Forelimb muscle (tissue), 1 donor: ENCODE measurements at places on chromosomes 12 and 14. TPM values are rescaled to one million over a fixed set of nuclear protein-coding genes. Genes with fewer than 3 reads are reported as not detected.

GRCh38 chr14:92596331-92596907 lies 82.8 kb downstream of the RIN3 start:
- no peak for DNase-seq

DNA sequence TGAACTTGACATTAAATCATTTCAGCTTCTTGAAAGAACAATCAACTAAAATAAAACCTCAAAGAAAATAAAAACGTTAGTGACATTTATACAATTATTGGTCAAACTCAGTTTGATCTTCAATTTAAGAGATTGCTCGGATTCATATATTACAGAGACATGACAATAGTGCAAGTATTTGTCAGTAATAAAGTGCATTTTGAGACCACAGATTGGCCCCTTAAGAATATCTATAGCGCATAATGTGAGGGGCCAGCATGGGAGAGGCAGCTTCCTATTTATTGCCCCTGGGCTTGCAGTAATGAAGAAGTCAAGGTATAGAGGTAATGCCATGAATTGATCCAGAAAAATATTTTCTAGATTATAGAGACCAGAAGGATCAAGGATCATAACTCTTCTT lies 552.3 kb downstream of the VRK1 start:
- no peak for DNase-seq

DNA sequence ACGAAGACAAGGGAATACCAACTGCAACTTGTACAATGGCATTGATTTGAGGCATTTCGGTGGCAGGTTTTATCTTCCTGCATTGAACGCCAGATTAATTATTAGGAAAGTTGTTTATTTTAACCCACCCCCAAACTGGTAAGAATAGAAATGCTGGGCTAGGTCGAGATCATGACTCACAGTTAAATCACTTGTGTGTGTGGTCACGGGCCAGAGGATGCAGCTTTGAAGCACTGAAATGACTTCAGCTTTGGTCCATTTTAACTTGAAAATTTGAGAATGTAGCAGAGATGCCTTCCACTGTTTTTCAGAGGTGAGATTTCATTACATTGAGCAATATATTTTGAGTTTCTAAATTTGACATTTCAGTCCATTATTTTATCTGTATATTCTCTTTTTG lies 23.6 kb upstream of the KCNH3 start:
- no peak for DNase-seq

- DNase-seq, result no peak
Observed at GRCh38 chr12:13104409-13104808, 942 bp upstream of the GSG1 start.

DNA sequence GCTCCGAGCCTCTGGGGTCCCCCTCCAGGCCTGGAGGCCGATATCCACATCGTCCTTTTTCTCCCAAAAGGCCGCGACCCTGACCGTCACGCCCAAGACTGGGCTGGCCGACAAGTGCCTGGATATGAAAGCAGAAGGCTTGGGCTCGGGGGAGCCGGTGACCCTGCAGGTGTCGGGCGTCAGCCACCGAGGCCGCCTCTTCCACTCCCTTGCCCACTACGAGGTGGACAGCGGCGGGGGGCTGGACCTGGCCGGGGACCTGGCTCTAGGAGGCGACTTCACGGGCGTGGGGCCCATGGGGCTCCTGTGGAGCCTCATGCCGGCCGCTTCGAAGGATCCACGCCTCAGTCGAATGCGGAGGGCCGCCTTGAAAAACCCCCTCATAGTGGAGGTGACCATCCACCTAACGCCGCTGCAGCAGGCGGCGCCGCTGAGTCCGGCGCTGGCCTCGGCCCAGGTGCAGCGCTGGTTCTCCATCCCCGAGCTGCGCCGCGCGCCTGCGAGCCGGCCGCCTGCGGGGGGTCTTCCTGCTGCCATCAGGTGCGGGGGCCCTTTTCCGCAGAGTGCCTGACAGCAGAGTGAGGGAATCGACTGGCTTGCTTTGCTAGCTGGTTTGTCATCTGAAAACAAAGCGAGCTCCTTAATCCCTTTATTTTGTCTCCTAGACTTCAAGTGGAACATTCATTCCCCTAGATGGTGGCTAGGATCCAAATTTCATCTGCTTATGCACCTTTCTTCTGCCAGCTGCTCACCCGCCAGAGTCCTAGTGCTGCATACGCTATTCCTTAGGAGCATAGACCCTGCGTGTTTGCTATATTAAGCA lies 10.6 kb upstream of the DNAL1 start:
- no peak for DNase-seq

DNA sequence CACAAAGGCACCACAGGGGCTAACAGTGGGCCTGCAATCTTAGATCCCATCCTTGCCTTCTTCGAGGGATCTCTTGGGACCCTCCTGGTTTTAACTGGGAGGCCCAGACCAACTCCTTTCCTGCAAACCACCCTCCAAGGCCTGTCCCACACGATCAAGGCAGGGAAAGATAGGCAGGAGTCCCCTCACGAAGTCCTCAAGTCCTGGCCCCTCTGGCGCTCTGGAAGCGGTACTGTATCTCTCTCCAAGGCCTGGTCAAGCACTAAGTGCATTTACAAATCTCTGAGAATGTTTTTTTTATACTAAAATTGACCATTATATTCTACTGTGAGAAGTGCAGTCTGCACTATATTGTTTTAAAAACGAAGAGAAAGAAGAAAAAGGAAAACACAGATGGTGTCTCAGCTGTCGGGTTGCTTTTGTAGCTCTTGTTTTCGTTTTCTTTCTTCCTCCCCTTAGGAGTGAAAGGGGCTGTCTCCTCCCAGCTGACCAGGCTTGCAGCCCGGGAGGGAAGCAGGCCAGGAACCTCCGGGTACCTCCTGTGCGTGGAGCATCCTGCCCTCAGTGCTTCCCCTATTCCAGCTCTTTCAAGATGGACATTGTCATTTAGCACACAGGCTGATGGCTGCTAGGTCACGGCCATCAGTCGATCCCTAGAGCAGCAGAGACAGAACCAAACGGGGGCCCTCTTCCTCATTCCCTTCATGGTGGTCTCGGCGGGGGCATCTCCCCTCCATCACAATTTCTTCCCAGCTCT lies 56.7 kb downstream of the FAM222A start:
- no peak for DNase-seq

- DNase-seq, result no peak
Observed at GRCh38 chr12:101642115-101643067, 47.6 kb downstream of the MYBPC1 start.

- DNase-seq, result peak; percentile 19
Observed at GRCh38 chr14:58540749-58541632, 96.8 kb upstream of the DACT1 start.

GRCh38 chr14:93752980-93753561 lies 35.2 kb downstream of the PRIMA1 start:
- DNase-seq, result no peak

DNA sequence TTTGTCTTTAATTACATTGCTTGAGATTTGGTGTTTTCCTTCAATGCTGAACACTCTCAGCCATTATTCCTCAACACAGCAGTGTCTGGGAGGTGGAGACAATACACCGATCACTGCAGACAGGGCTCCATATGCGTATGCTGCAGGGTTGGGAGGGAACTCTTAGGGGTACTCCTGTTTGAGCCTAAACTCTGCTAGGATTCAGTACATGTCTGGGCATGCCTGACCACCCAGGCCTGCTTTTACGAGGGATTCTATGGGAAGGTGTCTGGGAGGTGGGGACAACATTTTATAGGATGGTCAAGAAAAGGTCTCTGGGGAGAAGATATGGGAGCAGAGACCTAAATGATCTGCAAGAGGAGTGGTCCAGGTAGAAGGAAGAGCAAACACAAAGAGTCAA lies 34.3 kb downstream of the DHRS2 start:
- DNase-seq, result no peak

GRCh38 chr12:38099686-38100085 lies 216.9 kb upstream of the ALG10B start:
- no peak for DNase-seq

DNA sequence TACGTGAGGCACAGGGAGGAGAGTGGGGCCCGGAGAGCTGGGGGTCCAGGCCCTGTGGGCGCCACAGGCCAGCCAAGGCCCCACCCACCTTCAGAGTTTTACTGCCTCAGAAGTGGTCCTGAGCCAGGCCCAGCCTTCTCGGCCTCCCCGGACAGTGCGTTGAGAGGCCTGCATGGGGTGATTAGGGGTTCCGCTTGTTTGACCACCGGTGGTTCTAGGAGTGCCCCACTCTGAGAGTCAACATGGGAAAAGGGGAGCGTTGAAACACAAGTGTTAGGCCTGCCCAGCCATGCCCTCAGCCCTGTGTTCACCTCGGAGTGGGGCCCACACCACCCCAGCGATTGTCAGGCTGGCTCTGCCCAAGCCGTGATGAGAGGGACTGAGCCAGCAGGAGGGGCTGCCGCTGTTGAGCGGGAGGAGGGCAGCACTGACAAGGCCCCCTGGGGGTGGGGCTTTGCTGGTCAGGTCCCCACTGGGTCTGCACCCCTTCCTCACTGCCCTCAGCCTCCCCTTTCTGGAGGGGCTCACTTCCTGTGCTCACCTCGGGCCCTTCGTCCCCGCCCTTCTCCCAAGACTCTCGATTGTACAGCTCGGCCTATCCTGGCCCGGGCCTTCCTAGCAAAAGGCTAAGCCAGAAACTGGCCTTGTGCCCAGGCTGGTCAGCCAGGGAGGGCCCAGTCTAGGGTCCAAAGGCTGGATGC lies 4.8 kb downstream of the CKB start:
- no peak for DNase-seq

- DNase-seq, result no peak
Observed at GRCh38 chr14:101460521-101460920, 100.8 kb upstream of the DIO3 start.

DNA sequence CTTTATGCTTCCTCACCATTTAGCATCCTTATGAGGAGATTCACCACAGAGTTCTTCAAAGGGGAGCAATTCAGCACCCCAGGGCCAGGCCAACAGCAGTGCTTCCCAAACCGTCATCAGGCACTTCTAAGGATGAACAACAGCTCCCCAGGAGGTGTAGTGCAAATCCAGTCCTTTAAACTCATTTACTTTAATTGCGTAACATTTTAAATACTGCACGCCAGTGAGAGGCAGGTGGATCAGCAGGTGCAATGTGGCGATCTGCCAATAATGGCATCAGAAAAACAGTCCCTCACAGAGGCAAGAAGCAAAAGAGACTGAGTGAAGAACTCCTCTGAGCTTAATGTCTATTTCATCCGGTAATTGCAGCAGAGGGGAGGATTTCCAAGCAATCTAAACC lies 770.9 kb upstream of the FOXG1 start:
- no peak for DNase-seq

DNA sequence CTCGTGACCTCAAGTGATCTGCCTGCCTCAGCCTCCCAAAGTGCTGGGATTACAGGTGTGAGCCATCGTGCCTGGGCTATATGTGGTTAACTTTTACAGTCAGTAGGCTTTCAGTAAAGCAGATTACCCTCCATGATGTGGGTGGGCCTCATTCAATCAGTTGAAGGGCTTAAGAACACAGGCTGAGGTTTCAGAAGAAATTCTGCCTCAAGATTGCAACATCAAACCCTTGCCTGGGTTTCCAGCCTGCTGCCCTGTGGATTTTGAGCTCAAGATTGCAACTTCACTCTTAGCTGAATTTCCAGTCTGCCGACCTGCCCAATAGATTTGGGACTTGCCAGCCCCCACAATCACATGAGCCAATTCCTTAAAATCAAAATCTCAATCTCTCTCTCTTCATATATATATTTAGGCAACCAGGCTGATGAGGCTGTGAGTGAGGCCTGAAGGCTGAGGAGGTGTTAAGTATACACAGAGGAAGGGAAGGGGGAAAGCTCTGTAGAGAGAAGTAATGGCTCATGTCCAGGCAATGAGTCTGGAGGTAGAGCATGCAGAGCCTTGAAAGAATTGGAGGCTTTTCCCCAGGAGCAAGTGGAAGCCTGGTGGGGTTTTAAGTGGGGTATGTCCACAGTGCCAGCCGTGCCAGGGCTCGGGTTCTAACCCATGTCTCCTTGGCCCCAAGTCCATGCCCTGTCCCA lies 33.3 kb upstream of the ACTN1 start:
- no peak for DNase-seq

- no peak for DNase-seq
Observed at GRCh38 chr12:102816816-102817434, 100.1 kb downstream of the PAH start.

DNA sequence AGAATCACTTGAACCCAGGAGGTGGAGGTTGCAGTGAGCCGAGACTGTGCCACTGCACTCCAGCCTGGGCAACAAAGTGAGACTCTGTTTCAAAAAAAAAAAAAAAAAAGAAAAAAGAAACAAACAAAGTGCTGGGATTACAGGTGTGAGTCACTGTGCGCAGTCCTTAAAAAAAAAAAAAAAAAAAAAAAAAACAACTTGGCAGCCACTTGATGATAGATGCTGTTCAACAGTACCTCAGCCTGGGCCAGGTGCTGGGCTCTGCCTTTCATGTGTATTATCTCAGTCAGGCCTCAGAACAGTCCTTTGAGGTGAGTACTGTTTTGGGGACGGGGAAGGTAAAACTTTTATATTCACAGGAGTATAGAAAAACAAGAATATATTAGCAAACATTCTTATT lies 9.6 kb downstream of the ACADS start:
- DNase-seq, result no peak

GRCh38 chr14:69326611-69327010 lies 66.7 kb downstream of the GALNT16 start:
- DNase-seq, result no peak

- DNase-seq, result peak; percentile 11
Observed at GRCh38 chr14:65588426-65589140, 176.1 kb downstream of the FUT8 start.

GRCh38 chr12:12353807-12354206 lies 3.1 kb upstream of the BORCS5 start:
- no peak for DNase-seq

- DNase-seq, result no peak
Observed at GRCh38 chr12:50589650-50590435, 85.1 kb downstream of the DIP2B start.

GRCh38 chr12:29616664-29617406 lies 119.3 kb upstream of the OVCH1 start:
- no peak for DNase-seq

DNA sequence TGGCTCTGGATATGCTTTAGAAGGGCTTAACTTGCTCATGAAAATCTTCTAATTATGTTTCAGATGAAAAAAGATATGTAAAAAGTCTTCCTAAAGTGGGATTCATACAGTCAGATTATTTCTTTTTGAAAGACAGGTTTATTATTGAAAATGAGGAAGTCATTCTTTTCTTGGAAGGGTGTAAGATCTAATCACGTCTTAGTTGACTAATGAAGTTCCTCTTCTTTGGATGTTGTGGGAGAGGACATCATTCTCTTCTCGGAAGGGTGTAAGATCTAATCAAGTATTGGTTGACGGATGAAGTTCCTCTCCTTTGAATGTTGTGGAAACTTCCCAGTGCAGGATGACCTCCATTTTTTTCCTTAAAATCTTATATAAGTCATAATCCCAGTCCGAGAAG lies 74.9 kb downstream of the ALG10 start:
- DNase-seq, result no peak

LRFN5 gene
- polyA plus RNA-seq, result 7.0 TPM

INSM2 gene
- polyA plus RNA-seq, result not detected

VPS33A gene
- 13.4 TPM for polyA plus RNA-seq

HOXC12 gene
- not detected for polyA plus RNA-seq

PPP2R5C gene
- polyA plus RNA-seq, result 59.1 TPM

STAC3 gene
- polyA plus RNA-seq, result 488 TPM

DLK1 gene
- 2,378 TPM for polyA plus RNA-seq

MLH3 gene
- 23.9 TPM for polyA plus RNA-seq

MYH7 gene
- polyA plus RNA-seq, result 932 TPM

COX8C gene
- 0.44 TPM for polyA plus RNA-seq

ALG10 gene
- 4.9 TPM for polyA plus RNA-seq

LTBP2 gene
- 7.7 TPM for polyA plus RNA-seq
